ENCODE measurements at places on chromosomes 16 and 17.

DNA sequence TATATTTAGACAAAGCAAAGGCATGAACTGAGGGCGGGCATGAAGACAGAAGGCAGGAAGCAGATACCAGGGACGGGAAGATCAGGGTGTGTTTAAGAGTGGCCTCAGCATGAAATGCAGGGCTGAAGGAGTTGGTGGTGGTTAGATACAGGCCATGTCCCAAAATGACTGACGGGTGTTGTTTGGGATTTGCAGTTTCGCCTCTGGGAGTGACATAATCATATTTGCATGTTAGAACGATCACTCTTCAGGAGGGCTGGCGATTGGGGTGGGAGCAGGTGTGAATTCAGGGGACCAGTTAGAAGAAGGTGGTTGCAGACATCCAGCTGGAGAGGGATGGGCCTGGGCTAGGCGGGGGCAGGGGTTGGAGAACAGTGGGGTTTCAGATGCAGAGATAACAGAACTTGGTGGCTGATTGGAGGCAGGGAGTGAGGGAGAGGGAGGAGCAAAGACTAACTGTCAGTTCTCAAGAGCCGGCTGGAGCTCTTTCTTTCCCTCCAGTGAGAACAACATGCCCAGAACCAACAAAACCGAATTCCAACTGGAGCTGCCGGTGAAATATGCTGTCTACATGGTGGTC is 27.2 kb upstream of the ITGAX start:
- DNase-seq, result no peak

DNA sequence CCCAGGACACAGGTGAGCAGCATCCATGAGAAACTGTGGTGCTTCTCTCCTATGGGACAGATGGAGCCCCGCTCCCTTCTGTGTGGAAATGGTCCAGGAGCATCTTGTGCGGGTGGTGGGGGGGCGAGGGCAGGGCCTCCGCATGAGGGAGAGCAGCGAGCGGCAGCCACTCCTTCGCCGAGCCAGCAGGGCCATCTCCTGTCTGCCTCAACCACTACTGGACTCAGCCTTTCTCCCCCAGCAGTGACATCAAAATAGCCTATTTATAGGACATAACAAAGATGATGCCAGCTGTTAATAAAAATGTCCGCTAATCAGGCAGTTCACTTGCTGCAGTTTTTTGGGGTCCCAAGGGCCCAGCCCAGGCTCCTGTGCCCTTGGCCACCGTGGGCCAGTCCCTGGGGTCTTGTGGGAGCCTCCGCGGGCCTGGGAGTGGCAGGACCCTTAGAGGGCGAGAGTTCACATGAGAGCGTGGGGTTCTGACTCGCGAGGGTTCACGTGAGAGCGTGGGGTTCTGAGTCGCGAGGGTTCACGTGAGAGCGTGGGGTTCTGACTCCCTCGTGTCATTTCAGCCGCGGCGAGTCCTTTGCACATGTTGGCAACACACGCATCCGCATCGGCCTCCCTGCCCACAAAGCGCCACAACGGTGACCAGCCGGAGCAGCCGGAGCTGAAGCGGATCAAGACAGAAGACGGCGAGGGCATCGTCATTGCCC is 47.4 kb downstream of the WDR45B start:
- no peak for DNase-seq

DNA sequence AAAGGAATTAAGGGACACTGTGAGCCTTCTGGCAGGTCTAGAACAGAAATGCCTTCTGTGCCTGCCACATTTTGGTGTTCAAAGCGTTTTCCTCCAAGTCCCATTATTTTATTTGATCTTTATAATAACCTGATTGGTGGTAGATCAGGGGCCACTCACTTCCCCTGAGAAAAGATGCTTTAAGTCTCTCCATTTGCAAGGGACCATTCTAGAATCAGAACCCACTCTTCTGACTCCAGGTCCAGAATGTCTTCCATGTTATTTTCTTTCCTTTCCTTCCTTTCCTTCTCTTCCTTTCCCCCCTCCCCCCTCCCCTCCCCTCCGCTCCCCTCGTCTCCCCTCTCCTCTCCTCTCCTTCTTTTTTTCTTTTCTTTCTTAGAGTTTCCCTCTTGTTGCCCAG is 19.3 kb upstream of the CDC42EP4 start:
- no peak for DNase-seq

- no peak for DNase-seq
Measured at GRCh38 chr16:68802190-68802589, 41.1 kb upstream of the TANGO6 start.

DNA sequence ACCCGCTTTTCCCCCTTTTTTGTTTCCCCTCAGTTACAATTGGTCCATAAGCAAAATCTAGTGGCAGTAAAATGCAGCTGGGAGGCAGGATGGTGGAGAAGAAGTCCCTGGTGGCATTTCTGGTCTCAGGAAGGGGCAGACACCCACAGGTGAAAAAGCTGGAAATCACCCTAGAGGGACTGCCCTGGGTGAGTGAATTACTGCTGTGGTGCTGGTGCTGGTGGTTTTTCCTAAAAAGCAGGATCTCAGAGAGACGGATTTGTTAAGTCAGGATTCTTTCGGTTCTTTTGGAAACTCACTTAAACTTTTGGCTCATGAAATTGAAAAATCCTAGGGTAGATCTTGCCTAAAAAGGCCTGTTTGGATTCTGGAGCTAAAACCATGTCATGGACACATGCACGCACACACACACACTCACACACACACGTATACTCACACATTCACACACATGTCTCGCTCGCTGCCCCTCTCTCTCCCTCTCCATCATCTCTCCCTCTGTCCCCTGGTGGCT is 65.8 kb downstream of the NKD1 start:
- DNase-seq, result no peak
